ENCODE measurements at places on chromosomes 4 and X.
A peak's percentile ranks its signal among the peaks of the same experiment; 100 is the strongest.

GRCh38 chr4:39759569-39759968 lies 61.6 kb downstream of the UBE2K start:
- no peak for DNase-seq

- no peak for DNase-seq
Measured at GRCh38 chr4:151259752-151260151, 17.2 kb upstream of the PRSS48 start.

- DNase-seq: no peak
Measured at GRCh38 chr4:891747-892146, 40.4 kb downstream of the GAK start.

DNA sequence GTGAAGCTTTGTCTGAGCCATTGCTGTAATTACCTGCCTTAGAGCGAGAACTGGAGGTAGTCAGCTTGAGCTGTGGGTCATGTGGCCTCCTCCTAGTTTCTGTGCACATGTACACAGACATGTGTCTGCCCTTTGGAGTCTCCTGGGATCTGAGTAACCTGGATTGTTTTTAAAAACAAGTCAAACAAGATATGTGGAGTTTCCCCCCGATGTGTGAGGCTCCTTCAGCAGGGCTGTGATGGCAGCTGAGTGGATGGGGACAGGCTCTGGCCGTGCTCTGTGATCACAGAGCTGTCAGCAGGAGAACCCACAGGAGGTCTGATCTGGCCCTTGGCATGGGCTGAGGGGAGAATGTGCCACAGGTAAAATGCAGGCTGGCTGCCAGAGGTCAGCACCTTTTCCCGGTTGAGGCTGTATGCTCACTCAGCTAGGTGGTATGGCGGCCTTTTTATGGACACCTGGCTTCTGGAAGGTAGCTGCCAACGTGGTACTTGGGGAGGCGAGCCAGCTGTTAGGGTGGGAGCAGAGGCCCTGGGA lies 38.4 kb downstream of the NOP14 start:
- DNase-seq: no peak

GRCh38 chrX:41538707-41539106 lies 91.6 kb downstream of the NYX start:
- DNase-seq: no peak

DNA sequence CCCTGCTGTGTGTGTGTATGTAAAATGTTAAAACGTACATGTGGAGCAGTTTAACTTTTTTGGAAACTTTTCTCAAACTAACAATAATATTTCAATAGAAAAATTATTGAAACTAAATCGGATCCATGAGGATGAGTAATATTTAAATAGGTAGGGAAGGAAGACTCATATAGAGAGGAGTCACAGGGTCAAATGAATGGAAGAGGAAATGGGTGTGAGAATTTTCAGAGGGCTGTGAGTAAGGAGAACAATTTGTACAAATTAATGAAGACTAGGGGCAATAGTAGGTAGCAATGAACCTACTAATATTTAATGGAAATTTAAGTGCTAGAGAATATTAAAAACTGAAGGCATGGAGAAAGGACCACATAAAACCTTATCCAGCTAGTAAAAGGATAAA lies 290.7 kb upstream of the PCDH18 start:
- DNase-seq: no peak

- DNase-seq: no peak
Measured at GRCh38 chr4:54120518-54120917, 20.6 kb downstream of the GSX2 start.

- DNase-seq: no peak
Measured at GRCh38 chr4:3406021-3406420, 35.7 kb upstream of the HGFAC start.

DNA sequence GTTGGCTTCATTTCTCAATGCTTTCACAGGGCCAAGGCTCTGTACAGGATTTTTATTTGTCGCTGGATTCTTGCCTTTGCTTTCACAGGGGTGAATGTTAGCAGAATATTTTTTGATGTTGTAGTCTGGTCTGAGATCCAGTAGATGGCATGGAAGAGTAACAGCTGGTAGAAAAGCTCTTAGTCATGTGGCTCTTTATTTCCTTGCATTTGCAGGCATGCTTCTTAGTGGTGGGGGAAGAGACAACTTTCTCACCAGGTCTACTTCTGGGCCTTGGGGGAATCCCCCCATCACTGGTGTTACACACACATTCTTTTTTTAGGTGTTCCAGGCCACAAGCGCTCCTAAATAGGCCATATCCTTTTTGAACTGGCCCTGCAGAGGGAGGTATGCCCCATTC lies 58.2 kb upstream of the DKK2 start:
- DNase-seq: no peak

DNA sequence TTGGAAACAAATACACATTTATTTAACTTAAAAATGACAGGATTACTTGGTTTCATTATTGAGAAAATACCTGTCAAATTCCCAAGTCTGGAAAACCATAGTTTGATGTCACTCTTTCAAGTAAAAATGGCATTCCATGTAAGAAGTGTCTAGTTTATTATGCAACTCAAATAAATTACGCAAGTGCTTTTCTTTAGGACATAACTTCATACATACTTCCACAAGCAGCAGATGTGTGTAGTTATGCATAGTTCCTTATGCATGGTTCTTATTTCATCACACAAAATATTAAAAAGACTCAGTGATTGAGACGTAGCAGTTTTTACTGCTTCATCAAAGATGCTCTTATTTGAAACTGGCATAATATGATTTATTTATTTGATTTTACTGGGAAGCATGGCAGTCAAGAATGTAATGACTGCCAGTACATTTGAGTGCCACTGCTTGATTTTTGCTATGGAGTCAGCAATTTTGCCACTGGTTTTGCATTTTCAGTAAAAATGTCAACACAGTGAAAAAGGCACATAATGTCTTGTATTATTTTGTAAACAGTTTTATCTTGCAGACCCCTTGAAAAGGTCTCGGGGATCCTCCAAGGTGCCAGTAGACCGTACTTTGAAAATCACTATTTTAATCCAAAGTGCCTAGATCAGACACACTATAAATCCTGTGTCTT lies 62.1 kb downstream of the CLCN3 start:
- DNase-seq: no peak

GRCh38 chr4:187193141-187193540 lies 469.5 kb upstream of the FAT1 start:
- no peak for DNase-seq

DNA sequence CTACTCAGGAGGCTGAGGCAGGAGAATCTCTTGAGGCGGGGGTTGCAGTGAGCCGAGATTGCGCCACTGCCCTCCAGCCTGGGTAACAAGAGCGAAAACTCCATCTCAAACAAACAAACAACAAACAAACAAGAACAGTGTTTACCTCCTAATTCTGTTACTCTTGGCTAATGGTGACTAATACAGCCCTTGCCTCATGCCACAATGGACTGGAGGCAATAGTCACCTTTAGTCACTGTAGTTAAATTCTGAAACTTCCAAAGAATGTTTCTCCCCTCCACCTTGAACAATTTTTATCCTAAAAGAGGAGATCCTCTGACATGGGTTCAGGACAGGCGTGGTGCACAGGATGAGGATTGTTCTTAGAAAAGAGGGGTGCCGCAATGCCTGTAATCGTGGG lies 241.2 kb upstream of the CTSO start:
- DNase-seq: peak; percentile 24

GRCh38 chr4:27764526-27764837 lies 903.8 kb downstream of the STIM2 start:
- no peak for DNase-seq

DNA sequence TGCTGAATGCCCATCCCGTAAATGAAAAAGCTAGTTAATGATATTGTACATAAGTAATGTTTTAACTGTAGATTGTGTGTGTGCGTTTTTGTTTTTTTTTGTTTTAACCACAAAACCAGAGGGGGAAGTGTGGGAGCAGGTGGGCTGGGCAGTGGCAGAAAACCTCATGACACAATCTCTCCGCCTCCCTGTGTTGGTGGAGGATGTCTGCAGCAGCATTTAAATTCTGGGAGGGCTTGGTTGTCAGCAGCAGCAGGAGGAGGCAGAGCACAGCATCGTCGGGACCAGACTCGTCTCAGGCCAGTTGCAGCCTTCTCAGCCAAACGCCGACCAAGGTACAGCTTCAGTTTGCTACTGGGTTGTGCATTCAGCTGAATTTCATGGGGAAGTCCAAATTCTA lies at the start of gene SPP1:
SPP1 (plus strand) TSS at position 249 of the 400 bp plus-strand sequence. CDS start 1,182 bp downstream, outside the sequence.
- DNase-seq: no peak

- no peak for DNase-seq
Measured at GRCh38 chrX:24508375-24508774, 43.3 kb downstream of the PDK3 start.

Data from Panc1 (cell line).